ENCODE measurements at places on chromosomes 1 and 21.

- DNase-seq, result no peak
These were observed 1.4 kb upstream of the MIA3 start for GRCh38 chr1:222616525-222616924.

DNA sequence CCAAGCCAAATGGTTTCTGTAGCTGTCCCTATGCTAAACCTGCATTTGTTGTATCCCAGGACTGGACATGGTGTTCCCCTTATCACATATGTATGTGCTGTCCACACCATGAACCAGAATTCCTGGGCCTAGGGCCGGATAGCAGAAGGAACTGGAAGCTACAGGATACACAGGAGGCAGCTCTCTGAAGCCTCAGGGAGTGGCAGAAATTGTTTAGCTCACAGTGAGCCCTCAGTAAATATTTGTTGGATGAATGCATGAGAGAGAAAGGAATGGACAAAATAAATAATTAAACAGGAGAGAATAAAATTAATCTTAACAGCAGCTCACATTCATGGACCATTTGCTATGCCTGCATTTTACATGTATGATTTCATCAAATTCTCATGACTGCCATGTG lies 2.1 kb downstream of the NIPAL3 start:
- no peak for DNase-seq

DNA sequence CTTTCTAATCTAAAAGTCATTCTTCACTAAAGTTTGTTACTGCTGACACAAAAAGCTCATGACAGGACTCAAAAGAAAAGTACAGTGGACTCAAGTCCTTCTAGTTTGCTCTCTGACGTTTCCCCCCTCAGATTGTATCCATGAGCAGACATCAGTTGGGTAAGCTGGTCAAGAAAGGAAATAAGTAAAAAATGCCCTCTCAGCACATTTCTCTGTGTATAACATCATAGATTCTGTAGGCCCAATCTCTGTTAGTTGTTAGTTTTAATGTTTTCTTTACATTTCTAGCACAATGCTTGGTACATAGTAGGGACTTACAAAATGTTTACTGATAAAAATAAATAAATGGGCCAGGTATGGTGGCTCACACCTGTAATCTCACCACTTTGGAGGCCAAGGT lies 96.8 kb downstream of the NR5A2 start:
- DNase-seq, result no peak

- no peak for DNase-seq
These were observed 233.9 kb downstream of the PTBP2 start for GRCh38 chr1:96955307-96956012.

- no peak for DNase-seq
These were observed 10.6 kb downstream of the DIP2A start for GRCh38 chr21:46469275-46469674.

DNA sequence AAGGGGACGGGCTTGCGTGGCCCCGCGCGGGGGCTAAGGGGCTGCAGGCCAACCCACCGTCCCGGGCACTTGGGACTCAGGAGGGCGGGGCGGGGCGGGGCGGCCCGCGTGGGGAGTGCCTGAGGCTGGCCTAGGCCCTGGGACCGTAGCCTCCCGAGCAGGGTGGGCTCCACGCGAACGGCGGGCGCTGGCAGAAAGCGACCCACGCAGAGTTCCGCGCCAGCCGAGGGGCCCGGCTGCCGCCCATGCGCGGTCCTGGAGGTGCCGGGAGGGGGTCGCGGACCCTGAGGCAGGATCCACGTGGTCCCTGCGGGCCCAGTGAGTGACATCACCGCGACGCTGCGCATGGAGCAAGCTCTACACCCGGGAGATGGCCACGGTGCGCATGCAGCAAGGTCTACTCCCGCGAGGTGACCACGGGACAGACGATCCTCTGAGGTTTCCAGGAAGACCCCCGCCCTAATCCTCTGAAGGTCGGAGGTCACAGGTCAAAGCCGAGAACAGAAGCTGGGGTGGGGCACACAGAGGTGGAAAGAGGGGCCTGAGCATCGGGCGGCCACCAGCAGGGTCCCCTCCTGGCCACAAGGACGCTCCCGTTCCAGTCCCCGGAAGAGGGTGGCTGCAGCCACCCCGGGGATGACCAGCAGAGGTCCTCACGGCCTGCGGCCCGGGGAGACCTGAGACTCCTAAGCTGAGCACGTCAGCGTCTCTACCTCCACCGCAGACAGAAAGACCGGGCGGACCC lies 13.5 kb upstream of the SLC19A1 start:
- DNase-seq, result no peak

DNA sequence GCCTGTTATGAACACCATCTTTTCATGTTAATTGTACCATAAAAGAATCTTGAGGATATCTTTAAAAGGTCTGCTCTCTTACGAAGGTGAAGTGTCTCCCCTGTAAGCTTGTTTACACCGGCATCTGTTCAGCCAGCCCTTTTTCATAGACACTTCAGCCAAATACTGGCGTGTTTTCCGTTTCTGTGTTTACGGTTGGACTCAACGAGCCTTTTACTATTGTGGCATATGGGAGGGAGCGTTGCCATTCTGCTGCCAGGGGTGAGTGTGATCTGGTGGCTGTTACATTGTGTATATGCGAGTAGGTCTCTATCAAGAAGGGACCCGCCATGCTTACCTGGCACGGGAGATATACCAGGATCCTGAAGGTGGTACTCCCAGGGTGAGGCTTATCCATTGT lies 433.8 kb downstream of the CAMTA1 start:
- peak; percentile 0 for DNase-seq

GRCh38 chr1:201554789-201555592 lies 16.1 kb downstream of the NAV1 start:
- DNase-seq, result no peak

GRCh38 chr1:145985502-145986439 lies 10.6 kb downstream of the TXNIP start:
- DNase-seq, result no peak

DNA sequence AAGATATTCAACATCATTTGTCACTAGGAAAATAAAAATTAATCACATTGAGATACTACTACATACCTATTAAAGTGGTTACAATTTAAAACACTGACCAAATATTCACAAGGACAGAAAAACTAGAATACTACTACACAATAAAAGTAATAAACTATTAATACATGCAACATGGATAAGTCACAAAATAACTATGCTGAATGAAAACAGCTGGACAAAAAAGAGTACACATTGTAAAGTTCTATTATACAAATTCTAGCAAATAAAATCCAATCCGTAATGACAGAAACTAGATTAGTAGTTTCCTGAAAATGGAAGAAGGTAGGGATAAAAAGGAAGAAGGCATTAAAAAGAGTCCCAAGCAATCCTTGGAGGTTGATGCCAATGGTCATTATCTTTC lies 348.7 kb upstream of the PTBP2 start:
- DNase-seq, result no peak

- no peak for DNase-seq
These were observed 137.2 kb upstream of the NGF start for GRCh38 chr1:115475252-115475651.

DNA sequence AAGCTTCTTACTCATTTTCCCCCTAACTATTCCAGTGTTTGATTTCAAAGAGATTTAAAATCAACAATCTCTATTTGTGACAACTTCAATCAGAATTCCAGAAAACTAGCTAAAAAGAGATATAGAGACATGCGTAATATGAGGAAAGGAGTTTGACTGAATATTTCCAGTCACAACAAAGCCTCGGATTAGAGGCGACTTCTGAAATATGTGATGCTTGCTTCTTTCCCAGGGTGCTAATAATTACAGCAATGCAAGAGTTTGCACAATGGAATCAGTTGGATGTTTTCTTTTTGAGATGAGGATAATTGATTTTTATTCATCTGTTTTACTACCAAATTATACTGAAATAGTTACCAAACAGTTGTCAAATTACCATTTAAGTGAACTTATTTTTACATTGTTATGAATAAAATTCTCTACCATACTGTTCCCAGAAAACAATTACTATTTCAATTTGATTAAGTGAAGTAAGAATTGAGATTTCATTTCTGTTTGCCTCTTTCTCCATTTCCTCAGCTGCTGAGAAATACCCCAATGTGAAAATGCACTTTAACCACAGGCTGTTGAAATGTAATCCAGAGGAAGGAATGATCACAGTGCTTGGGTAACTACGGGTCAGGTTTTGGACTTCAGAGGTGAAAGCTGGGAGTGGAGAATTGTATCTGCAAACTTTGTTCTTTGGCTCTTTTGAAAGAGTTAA lies 28.1 kb downstream of the KMO start:
- no peak for DNase-seq

DNA sequence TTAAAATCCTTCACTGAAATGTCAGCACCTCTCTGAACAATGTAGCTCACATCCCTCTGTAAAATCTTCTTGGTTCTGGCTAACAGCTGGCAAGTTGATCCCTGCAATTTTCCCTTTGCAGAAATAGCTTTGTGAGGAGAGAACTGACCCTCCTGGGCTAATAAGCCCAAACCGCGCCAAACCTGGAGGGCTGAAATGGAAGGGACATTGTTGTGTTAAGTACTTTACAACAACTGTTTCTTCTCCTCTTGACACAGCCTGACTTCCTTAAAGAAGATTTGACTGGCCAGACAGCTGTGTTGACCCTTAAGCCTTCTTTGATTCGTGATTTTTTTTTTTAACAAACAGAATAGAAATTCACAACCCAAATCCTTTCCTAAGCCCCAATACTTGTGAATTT lies 5.7 kb downstream of the LMX1A start:
- DNase-seq, result no peak

- no peak for DNase-seq
These were observed 63.0 kb upstream of the ANGPTL1 start for GRCh38 chr1:178933709-178934490.

- no peak for DNase-seq
These were observed 883 bp upstream of the EVA1B start for GRCh38 chr1:36324353-36324703.

- no peak for DNase-seq
These were observed 17.6 kb upstream of the AJAP1 start for GRCh38 chr1:4636644-4637380.

- DNase-seq, result no peak
These were observed 185.6 kb upstream of the NRIP1 start for GRCh38 chr21:15250384-15250783.

- no peak for DNase-seq
These were observed 45.0 kb downstream of the DISP3 start for GRCh38 chr1:11523746-11524464.

GRCh38 chr1:174984952-174985351 lies 14.8 kb upstream of the CACYBP start:
- DNase-seq, result no peak

GRCh38 chr1:220915117-220915440 lies 35.8 kb downstream of the HLX start:
- no peak for DNase-seq

- no peak for DNase-seq
These were observed 10.6 kb upstream of the F3 start for GRCh38 chr1:94552071-94552586.

GRCh38 chr1:82160036-82160435 lies 359.3 kb downstream of the ADGRL2 start:
- DNase-seq, result no peak

GRCh38 chr1:234111458-234112142 lies 207.1 kb downstream of the SLC35F3 start:
- no peak for DNase-seq

GRCh38 chr1:230808281-230808872 lies 59.9 kb downstream of the C1orf198 start:
- DNase-seq, result no peak

DNA sequence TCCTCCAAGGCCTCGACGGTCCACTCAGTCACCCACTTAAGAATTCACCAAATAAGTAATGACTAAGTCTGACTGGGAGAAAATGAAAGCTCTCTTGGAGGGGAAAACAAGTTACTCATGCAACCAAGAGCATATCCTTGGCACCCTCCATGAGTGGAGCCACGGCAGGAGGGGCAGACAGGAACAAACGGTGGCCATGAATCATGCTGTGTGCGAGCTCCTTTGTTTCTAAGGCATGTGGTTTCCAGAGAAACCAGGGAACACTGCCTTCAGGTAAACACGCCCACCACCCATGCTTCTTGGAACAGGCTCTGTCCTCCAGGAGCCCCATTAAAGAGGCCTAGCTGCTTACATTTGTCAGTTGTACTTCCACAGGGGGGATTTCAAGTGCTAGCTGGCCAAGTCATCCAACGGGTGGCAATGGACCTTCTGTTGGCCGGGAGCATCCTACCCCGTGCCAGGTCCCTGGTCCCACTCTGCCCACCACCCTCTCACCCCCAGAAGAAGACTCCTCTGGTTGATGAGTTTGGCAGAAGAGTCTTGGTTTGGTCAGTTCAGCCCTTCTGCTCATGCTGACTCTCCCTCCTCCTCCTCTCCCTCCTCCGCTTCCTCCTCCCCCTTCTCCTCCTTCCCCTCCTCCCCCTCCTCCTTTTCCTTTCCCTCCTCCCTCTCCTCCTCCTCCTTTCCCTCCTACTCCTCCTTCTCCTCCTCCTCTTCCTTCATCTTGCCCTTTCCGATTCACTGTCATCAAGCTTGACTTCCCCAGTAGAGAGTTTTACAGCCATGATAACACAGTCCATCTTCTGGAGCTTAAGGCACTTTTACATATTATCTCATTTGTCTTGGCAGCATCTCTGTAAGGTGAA lies 107.6 kb downstream of the CCDC185 start:
- no peak for DNase-seq

- DNase-seq, result no peak
These were observed 1.9 kb downstream of the KRTAP10-4 start for GRCh38 chr21:44575307-44576024.

DNA sequence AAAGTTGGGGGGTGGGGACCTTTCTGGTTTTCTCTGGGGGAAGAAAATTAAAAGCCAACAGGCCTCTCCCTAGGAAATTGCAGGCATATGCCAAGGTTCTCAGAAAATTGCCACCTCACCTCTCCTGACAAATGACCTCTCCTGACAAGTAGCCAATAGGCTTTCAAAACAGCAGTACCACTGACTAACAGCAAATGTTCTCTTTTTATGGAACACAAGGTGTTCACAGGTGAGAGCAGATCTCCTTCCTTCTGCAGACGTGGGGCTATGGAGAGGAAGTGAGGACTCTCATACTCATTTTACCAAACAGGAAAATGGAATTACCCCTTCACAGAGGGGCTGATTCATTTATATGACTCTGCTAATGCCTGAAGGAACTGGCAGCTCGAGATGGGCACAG lies 32.7 kb upstream of the SUCO start:
- DNase-seq, result no peak

GRCh38 chr1:9426291-9426711 lies 113.0 kb upstream of the SLC25A33 start:
- DNase-seq, result no peak

GRCh38 chr1:214854126-214854875 lies 228.2 kb upstream of the KCNK2 start:
- no peak for DNase-seq
